ENCODE measurements at places on chromosomes 7 and 10. TPM values are rescaled to one million over a fixed set of nuclear protein-coding genes. Genes with fewer than 3 reads are reported as not detected.

DNA sequence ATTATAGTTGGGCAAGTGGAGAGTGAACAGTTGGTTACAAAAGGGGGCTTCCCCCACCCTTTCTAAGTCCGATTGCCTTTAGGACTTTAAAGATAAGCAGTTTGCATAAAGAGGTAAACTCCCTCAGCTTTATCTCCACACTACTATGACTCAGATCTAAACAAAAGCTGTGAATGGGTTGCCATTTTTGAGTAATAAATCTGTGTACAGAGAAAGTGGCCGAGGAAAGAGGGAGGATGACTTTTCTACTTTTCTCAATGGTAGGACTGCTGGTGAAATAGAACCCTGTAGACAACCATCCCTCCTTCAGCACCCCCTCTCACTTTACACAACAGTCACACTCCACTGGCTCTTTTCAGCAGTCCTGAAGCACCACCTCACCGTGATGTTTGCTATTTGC, 71.2 kb downstream of the DNMBP start:
- no peak overlapping the region for H3K27ac ChIP-seq
- H3K4me3 ChIP-seq = no peak overlapping the region
- DNase-seq = no peak
- H3K27me3 ChIP-seq = no peaks in the 10 kb centered on the region
- no peaks in the 10 kb centered on the region for H3K36me3 ChIP-seq

- H3K27me3 ChIP-seq = no peaks in the 10 kb centered on the region
- no peak overlapping the region for H3K4me3 ChIP-seq
- DNase-seq = no peak
- peaks cover 19% of the 10 kb centered on the region for H3K36me3 ChIP-seq
- no peak overlapping the region for H3K27ac ChIP-seq
These were observed 4.6 kb downstream of the PDIA4 start for GRCh38 chr7:149023662-149024061.

DNA sequence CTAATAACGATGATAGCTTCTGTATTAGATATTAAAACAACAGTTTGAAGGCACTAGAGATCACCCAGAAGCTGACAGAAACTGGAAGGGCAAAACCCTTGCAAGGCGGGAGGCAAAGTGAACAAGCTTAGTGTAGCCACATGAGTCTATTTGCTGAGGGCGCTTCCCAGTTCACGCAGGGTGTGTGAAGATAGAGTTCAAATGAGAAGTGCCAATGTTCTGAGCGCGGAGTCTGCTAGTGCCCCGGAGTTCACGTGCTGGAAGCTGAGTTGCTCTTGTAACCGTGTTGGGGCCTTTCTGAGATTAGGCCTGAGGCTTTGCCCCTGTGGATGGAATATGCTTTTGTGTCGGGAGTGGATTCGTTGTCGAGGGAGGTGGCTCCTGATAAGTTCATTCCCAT, 16.6 kb upstream of the GTPBP4 start:
- no peak overlapping the region for H3K4me3 ChIP-seq
- H3K4me1 ChIP-seq = peaks cover 10% of the 10 kb centered on the region
- no peak overlapping the region for H3K27ac ChIP-seq
- no peaks in the 10 kb centered on the region for H3K36me3 ChIP-seq
- no peaks in the 10 kb centered on the region for H3K27me3 ChIP-seq
- DNase-seq = no peak

GRCh38 chr7:16891874-16892643, 10.3 kb upstream of the AGR3 start:
- H3K4me1 ChIP-seq = no peaks in the 10 kb centered on the region
- H3K27me3 ChIP-seq = no peaks in the 10 kb centered on the region
- no peak for DNase-seq
- no peak overlapping the region for H3K27ac ChIP-seq
- H3K36me3 ChIP-seq = no peaks in the 10 kb centered on the region

The NYAP1 gene
- total RNA-seq = 0.66 TPM

- H3K4me1 ChIP-seq = no peaks in the 10 kb centered on the region
- H3K36me3 ChIP-seq = no peaks in the 10 kb centered on the region
- H3K27ac ChIP-seq = no peak overlapping the region
- no peak overlapping the region for H3K4me3 ChIP-seq
These were observed 208.4 kb upstream of the AKR1E2 start for GRCh38 chr10:4617589-4617988.

The MMD2 gene
- not detected for total RNA-seq

DNA sequence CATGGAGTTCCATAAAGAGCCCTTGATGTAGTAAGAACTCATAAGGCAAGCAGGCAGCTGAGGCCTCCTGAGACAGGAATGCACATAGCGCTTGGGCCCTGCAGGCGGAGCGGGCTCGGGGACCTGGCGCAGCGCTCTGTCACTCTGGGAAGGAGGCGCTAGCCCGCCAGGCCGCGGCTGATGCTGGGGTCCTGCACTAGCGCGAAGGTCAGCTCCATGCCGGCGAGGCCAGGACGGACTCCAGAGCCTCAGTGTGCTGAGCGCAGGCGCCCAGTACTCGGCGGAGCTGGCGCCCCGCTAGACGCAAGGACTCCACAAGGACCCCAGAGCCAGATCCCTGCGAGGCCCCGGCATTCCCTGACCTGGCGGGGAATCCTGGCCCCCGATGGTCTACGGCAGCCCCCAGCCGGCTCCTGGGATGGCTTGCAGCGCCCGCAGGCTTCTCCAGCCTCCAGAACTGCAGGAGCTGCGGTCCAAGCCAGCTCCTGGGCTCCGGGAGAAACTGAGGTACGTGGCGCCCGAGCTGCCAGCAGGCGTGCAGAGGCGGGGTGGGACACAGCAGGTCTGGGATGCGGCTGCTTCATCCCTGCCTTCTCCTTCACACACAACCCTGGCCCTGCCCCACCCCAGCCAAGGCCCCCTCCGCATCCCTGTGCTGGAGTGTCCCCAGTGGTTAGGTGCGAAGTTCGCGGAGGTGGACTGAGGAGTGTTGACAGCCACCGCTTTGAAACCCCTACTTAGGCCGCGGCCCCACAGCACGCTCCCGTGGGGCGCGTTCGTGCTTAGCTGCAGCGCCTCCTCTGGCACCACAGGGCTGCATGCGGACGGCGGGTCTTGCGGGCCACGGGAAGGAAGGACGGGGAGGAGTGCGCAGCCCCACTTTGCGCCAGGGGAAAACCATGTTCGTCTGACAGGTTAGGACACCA, 761.5 kb upstream of the POM121L12 start:
- no peaks in the 10 kb centered on the region for H3K36me3 ChIP-seq
- no peak for DNase-seq
- no peaks in the 10 kb centered on the region for H3K4me1 ChIP-seq

The COL13A1 gene
- total RNA-seq = not detected

Data from CD4-positive, alpha-beta T cell (primary cell).